Transverse colon (tissue), 4 donors: ENCODE measurements at places on chromosomes 4 and X. TPM values are rescaled to one million over a fixed set of nuclear protein-coding genes. Genes with fewer than 3 reads are reported as not detected.
A peak's percentile ranks its signal among the peaks of the same experiment; 100 is the strongest.

TCEAL6 gene
- not detected for total RNA-seq

PLXNB3 gene
- total RNA-seq: 46.2 TPM

- no peak overlapping the region for H3K27ac ChIP-seq
- H3K27me3 ChIP-seq: no peaks in the 10 kb centered on the region
- H3K4me1 ChIP-seq: no peaks in the 10 kb centered on the region
- no peaks in the 10 kb centered on the region for H3K36me3 ChIP-seq
These were observed 62.9 kb downstream of the DCX start for GRCh38 chrX:111349101-111349500.

DNA sequence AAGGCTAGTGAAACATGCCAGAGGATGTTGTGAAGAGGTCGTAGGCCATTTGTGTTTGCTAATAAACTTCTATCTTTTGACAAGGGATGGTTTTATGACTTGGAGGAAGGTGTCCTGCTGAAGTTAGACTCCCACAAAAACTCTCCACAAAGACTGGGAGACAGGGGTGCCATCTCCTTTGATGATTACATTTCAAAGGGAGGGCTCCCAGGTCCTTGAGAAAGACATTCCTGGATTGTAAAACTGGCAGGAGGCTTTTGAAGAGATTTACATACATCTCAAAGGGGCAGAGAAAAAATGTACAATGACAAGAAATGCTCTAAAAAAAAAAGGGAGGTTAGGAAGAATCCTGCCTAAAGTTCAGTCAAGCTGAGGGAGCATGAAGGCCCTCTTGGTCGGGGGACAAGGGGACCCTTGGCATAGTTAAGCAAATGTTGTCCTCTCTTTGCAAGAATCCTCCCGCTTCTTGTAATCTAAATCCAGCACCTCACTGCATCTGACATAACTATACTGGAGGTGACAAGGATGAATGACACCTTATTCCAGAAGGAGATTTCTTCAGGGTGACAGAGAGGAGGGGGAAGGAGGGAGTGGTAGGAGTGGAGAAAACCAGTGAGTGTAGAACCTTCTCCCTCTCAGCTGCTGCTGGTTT lies 41.1 kb upstream of the MGST2 start:
- H3K36me3 ChIP-seq: no peaks in the 10 kb centered on the region
- H3K4me3 ChIP-seq: no peak overlapping the region

DNA sequence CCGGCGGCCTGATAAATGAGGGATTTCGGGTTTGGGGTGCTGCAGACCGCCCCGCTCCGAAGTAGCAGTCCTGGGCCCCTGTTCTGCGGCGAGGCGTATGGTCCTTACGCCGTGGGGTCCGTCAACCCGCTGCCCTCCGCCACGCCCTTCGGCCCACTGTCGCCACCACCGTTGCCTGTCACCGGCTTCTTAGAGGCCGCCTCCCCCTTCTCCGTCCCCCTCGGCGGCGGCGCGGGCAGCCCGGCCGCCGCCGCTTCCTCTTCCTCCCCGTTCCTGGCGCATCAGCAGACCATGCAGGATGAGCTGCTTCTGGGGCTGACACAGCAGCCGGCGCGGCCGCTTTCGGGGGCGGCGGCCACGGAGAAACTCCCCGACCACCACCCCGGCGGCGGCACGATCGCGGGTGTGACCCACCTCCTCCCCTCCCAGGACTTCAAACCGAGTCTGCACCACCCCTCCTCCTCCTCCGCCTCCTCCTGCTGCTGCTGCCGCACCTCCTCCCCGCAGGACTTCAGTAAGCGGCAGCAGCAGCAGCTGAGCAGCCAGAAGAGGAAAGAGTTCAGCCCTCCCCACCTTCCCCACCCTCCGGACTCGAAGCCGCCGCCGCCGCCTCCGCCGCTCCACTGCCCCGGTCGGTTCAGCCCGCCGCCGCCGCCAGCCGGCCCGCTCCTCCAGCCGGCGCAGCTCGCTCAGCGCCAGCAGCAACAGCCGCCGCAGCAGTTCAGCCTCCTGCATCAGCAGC lies 549 bp downstream of the CPEB2 start:
- peak; percentile 86 for DNase-seq
- peaks cover 21% of the 10 kb centered on the region for H3K4me1 ChIP-seq
- peak overlapping the region; percentile 99 for H3K27ac ChIP-seq
- H3K4me3 ChIP-seq: peak overlapping the region; percentile 89

- H3K4me1 ChIP-seq: no peaks in the 10 kb centered on the region
- no peak for DNase-seq
- H3K36me3 ChIP-seq: no peaks in the 10 kb centered on the region
- no peaks in the 10 kb centered on the region for H3K27me3 ChIP-seq
These were observed 152.0 kb downstream of the GRIA2 start for GRCh38 chr4:157372567-157372966.

- DNase-seq: no peak
- peaks cover 4% of the 10 kb centered on the region for H3K4me1 ChIP-seq
- no peak within 1 kb of the TSS for H3K27ac ChIP-seq
- no peaks in the 10 kb centered on the region for H3K36me3 ChIP-seq
- no peak within 1 kb of the TSS for H3K4me3 ChIP-seq
- peaks cover 32% of the 10 kb centered on the region for H3K27me3 ChIP-seq
These were observed at the start of gene DRD5 for GRCh38 chr4:9781343-9782135. DRD5 (plus strand) TSS chr4:9781634; CDS start chr4:9782030, 396 bp downstream.

DNA sequence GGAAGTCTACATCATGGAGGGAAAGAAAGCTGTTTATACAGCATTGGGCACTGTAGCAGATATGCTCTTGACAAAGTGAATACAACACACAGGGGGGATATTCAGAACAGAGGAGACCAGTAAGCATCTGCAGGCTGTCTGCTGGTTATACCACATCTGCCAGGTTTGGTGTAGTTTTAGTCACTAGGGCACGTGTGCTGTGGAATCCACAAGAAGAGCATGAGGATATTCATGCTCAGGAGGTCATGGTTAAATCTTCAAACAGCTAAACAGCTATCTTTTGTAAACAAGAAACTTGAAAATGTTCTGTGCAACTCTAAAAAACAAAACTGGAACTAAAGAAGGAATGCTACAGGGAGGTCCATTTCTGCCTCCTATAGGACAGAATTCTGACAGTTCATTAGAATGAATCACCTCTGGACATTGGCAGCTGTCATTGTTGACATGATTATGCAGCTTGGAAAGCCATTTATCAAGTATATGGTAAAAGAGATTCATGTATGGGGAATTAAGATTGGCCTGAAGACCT lies 175.8 kb downstream of the RCHY1 start:
- H3K27ac ChIP-seq: no peak overlapping the region
- no peaks in the 10 kb centered on the region for H3K4me1 ChIP-seq
- H3K27me3 ChIP-seq: no peaks in the 10 kb centered on the region
- DNase-seq: no peak
- no peaks in the 10 kb centered on the region for H3K36me3 ChIP-seq

- H3K27me3 ChIP-seq: no peaks in the 10 kb centered on the region
- H3K4me1 ChIP-seq: peaks cover 17% of the 10 kb centered on the region
- no peak overlapping the region for H3K4me3 ChIP-seq
- peak overlapping the region; percentile 42 for H3K27ac ChIP-seq
- DNase-seq: peak; percentile 39
- H3K36me3 ChIP-seq: no peaks in the 10 kb centered on the region
These were observed 461.7 kb downstream of the RAPGEF2 start for GRCh38 chr4:159564615-159565014.

- H3K27ac ChIP-seq: no peak overlapping the region
- no peaks in the 10 kb centered on the region for H3K27me3 ChIP-seq
- no peak for DNase-seq
- H3K36me3 ChIP-seq: no peaks in the 10 kb centered on the region
- H3K4me1 ChIP-seq: no peaks in the 10 kb centered on the region
- H3K4me3 ChIP-seq: no peak overlapping the region
These were observed 442.1 kb downstream of the CENPC start for GRCh38 chr4:67103001-67103747.

TGIF2LX gene
- not detected for total RNA-seq

NXF2B gene
- not detected for total RNA-seq

SPP1 gene
- total RNA-seq: 23.5 TPM

- no peak for DNase-seq
- H3K36me3 ChIP-seq: no peaks in the 10 kb centered on the region
- H3K4me1 ChIP-seq: no peaks in the 10 kb centered on the region
These were observed 41.9 kb downstream of the ARHGEF38 start for GRCh38 chr4:105594099-105595010.

DNA sequence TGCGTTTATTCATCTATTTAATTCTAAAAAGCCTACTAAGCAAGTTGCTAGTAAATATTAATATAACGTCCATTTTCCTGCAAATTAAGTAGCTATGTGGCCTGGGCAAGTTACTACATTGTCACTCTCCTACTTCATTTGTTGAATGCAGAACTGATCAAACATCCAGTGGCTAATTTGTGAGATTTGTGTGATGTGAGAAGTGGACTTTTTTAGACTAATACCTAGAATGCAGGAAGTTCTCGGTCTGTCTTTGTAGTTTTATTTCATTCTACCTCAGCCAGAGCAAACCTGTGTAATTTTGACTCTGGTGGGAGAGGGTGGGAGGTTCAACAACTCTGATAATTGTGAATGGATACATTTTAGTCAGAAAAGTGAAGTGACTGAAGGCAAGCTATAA lies 840 bp downstream of the GUF1 start:
- peaks cover 10% of the 10 kb centered on the region for H3K36me3 ChIP-seq
- H3K27me3 ChIP-seq: no peaks in the 10 kb centered on the region
- peak overlapping the region; percentile 67 for H3K4me3 ChIP-seq
- DNase-seq: no peak

DNA sequence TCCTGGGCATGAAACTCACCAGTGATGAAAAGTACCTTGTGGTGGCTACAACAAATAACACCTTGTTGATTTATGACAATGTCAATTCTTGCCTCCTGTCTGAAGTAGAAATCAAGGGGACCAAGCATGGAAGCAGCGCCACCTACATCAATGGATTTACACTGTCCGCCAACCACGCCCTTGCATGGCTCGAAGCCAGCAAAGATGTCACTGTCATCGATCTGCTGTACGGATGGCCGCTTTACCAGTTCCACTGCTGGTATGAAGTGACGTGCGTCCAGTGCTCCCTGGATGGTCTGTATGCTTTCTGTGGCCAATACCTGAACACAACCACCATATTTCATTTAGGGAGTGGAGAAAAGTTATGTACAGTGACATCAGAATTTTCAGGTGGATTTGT lies 200.5 kb downstream of the NWD2 start:
- no peak overlapping the region for H3K27ac ChIP-seq
- no peak overlapping the region for H3K4me3 ChIP-seq
- no peaks in the 10 kb centered on the region for H3K36me3 ChIP-seq
- no peaks in the 10 kb centered on the region for H3K27me3 ChIP-seq
- H3K4me1 ChIP-seq: peaks cover 15% of the 10 kb centered on the region

- H3K4me1 ChIP-seq: no peaks in the 10 kb centered on the region
- no peaks in the 10 kb centered on the region for H3K36me3 ChIP-seq
- no peak overlapping the region for H3K4me3 ChIP-seq
- no peak overlapping the region for H3K27ac ChIP-seq
- H3K27me3 ChIP-seq: no peaks in the 10 kb centered on the region
These were observed 30.3 kb upstream of the DDX53 start for GRCh38 chrX:22969411-22969810.

DNA sequence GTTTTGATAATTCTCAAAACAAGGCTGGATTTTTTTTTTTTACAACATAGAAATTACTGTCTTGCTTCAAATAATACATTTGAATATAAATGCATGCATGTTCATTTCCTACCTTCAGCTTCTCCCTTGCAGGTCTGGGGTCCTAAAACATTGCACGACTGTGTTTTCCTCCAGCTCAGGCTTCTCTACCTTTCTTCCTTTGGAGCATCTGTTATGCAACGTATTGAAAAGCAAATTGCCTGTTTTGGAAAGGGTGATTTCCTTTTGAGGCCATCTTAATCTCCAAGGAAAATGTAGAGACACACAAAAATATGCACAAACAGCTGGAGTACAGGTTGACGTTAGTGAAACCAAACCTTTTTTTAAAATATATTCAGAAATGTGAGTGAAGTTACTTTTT lies 115.6 kb upstream of the TLL1 start:
- H3K4me1 ChIP-seq: no peaks in the 10 kb centered on the region
- no peak overlapping the region for H3K27ac ChIP-seq
- no peak for DNase-seq
- no peaks in the 10 kb centered on the region for H3K27me3 ChIP-seq
- no peaks in the 10 kb centered on the region for H3K36me3 ChIP-seq
- H3K4me3 ChIP-seq: no peak overlapping the region

GRCh38 chrX:66130469-66130868 lies 33.6 kb upstream of the HEPH start:
- H3K36me3 ChIP-seq: no peaks in the 10 kb centered on the region
- H3K4me3 ChIP-seq: no peak overlapping the region
- no peaks in the 10 kb centered on the region for H3K27me3 ChIP-seq
- H3K4me1 ChIP-seq: no peaks in the 10 kb centered on the region

- H3K27ac ChIP-seq: peak overlapping the region; percentile 84
- no peak for DNase-seq
- no peaks in the 10 kb centered on the region for H3K36me3 ChIP-seq
- H3K27me3 ChIP-seq: no peaks in the 10 kb centered on the region
- no peaks in the 10 kb centered on the region for H3K4me1 ChIP-seq
- no peak overlapping the region for H3K4me3 ChIP-seq
These were observed 152.3 kb downstream of the CBR4 start for GRCh38 chr4:168857546-168858314.

- no peak overlapping the region for H3K4me3 ChIP-seq
- H3K27me3 ChIP-seq: no peaks in the 10 kb centered on the region
- no peak for DNase-seq
- H3K27ac ChIP-seq: peak overlapping the region; percentile 53
- H3K4me1 ChIP-seq: peaks cover 2% of the 10 kb centered on the region
These were observed 51.7 kb upstream of the PDLIM3 start for GRCh38 chr4:185587030-185587426.

GSX2 gene
- total RNA-seq: not detected

- no peak for DNase-seq
- no peaks in the 10 kb centered on the region for H3K27me3 ChIP-seq
- H3K27ac ChIP-seq: no peak overlapping the region
- no peak overlapping the region for H3K4me3 ChIP-seq
- H3K4me1 ChIP-seq: no peaks in the 10 kb centered on the region
These were observed 42.2 kb downstream of the METTL14 start for GRCh38 chr4:118727360-118727759.

DNA sequence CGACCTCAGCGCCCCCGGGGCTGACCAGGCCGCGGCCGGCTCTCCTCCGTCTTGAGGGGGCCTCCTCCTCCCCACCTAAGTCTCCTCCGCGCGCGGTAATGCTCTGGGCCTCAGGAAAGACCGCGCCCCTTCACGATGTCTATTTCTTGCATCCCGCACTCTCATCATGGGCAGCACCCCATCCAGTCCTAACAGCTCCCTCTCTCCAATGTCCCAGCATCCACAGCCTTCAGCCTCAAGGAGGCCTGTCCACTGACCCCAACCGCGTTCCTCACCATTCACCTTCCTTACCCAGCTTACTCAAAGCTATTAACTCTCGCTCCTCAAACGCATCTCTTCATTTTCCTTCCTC lies 77.5 kb downstream of the MAGED4 start:
- peak overlapping the region; percentile 88 for H3K27ac ChIP-seq
- H3K4me1 ChIP-seq: peaks cover 3% of the 10 kb centered on the region
- no peak for DNase-seq
- H3K4me3 ChIP-seq: peak overlapping the region; percentile 53
- H3K27me3 ChIP-seq: no peaks in the 10 kb centered on the region

TET2 gene
- 33.6 TPM for total RNA-seq

GRCh38 chrX:9706421-9706820 lies 59.2 kb downstream of the GPR143 start:
- H3K36me3 ChIP-seq: no peaks in the 10 kb centered on the region
- H3K4me3 ChIP-seq: no peak overlapping the region
- no peak for DNase-seq
- no peak overlapping the region for H3K27ac ChIP-seq
- peaks cover 4% of the 10 kb centered on the region for H3K4me1 ChIP-seq

TBC1D8B gene
- total RNA-seq: 13.5 TPM

EMCN gene
- 1.5 TPM for total RNA-seq
